Large intestine (tissue), 12 donors: ENCODE measurements at places on chromosomes 13 and 19.

GRCh38 chr13:66830940-66831716, 399.0 kb downstream of the PCDH9 start:
- no peak overlapping the region for H3K27ac ChIP-seq
- no peaks in the 10 kb centered on the region for H3K27me3 ChIP-seq
- no peak overlapping the region for H3K4me3 ChIP-seq
- no peak for DNase-seq

DNA sequence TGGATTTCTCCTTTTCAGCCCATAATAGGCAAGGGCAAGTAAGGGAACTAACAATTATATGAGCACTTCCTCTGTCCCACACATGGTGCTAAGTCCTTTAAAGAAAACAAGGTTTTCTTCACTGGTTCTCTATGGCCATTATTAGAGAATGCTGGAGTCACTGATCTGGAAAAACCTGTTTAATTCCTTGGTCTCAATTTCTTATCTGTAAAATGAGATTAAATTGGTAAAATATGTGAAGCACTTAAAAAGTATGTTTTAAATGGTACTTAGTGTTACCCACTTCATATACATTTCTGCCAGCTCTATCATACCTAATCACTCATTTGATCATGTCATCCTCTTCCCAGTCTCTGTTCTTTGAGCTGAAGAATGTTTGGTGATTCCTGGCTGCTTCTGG, 39.4 kb downstream of the LRCH1 start:
- DNase-seq: no peak
- no peak overlapping the region for H3K4me3 ChIP-seq
- peaks cover 3% of the 10 kb centered on the region for H3K4me1 ChIP-seq
- no peaks in the 10 kb centered on the region for H3K36me3 ChIP-seq
- no peaks in the 10 kb centered on the region for H3K27me3 ChIP-seq
- H3K27ac ChIP-seq: no peak overlapping the region

- no peaks in the 10 kb centered on the region for H3K27me3 ChIP-seq
- H3K36me3 ChIP-seq: no peaks in the 10 kb centered on the region
- DNase-seq: no peak
- no peaks in the 10 kb centered on the region for H3K4me1 ChIP-seq
- no peak overlapping the region for H3K4me3 ChIP-seq
Measured at GRCh38 chr19:31255174-31255799, 93.9 kb downstream of the TSHZ3 start.

- H3K4me1 ChIP-seq: no peaks in the 10 kb centered on the region
- DNase-seq: no peak
- H3K27me3 ChIP-seq: no peaks in the 10 kb centered on the region
- no peaks in the 10 kb centered on the region for H3K36me3 ChIP-seq
- no peak overlapping the region for H3K27ac ChIP-seq
Measured at GRCh38 chr13:89003656-89004055, 1332.5 kb downstream of the SLITRK5 start.

DNA sequence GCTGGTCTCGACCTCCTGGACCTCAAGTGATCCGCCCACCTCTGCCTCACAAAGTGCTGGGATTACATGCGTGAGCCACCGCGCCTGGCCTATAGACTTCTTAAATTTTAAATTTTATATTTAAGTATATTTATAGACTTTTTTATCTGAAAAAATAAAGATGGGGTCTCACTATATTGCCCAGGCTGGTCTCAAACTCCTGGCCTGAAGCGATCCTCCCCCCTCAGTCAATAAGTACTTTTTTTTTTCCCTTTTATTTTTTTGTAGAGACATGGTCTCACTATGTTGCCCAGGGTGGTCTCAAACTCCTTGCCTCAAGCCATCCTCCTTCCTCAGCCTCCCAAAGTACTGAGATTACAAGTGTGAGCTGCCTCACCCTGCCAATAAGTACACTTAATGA, 1.9 kb downstream of the SERTAD1 start:
- H3K4me1 ChIP-seq: peaks cover 16% of the 10 kb centered on the region
- H3K27me3 ChIP-seq: no peaks in the 10 kb centered on the region
- H3K36me3 ChIP-seq: peaks cover 11% of the 10 kb centered on the region
- H3K27ac ChIP-seq: no peak overlapping the region
